ENCODE measurements at places on chromosomes 6 and 20.

DNA sequence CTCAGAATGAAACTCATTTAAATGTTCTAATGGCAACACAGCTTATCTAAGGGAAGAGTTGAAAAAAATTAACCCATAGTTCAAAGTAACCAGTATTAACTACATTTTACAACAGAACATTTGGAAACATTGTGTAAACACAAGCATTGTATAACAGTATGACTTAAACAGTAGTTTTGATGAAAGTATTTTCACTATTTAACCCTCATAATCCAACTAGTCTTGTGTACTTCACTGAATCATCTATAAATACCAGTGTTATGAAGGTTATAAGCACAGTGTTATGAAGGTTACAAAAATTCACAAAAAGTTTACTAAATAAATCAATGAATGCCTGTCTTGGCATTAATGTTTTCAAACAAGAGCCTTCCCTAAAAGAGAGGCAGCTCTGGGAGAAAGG, 66.5 kb downstream of the REV3L start:
- no peak for DNase-seq

GRCh38 chr6:33587529-33587928, 7.5 kb upstream of the BAK1 start:
- no peak for DNase-seq

GRCh38 chr6:29726571-29727194, 3.4 kb downstream of the HLA-F start:
- no peak for DNase-seq

- DNase-seq = no peak
Observed at GRCh38 chr20:44211177-44212039, 837 bp upstream of the OSER1 start.

DNA sequence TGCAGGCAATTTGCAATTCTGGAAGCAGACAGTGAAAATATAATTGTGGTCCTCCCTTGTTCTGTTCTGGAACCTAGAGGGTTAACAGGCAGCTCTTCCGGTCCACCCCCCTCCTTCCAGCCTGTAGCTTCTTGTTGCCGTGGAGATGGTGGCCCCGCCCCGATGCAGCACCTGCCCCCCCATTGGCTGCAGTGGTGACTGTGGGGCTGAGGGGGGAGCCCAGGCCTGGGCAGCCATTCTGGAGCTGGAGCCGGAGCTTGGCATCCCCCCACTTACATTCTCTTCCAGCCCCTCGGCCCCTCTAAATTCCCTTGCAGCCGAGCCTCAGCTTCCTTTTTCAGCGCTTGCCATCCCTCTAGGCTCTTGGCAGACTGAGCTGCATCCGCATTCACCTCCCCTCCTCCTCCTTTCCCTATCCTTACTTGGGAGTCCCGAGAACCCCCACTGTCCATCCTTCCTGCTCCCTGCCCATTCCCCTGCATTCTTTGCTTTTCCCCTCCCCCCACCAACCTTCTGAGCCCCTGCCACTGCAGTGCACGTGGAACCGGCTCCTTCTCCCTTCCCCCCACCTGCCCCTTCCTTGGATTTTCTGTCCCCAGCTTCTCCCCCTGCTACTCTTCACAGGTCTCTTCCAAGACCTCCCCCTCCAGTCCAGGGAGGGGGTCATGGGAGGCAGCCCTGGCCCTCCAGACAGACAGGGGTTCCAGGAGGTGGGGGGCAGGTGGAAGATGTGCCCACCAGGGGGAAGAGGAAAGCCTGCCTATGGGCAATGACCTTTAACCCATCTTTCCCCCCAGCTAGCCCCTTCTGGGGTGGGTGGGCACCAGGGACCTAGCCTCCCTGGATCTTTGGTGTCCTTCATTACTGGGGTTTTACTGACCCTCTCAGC, 11.4 kb downstream of the SYNGAP1 start:
- peak; percentile 54 for DNase-seq

DNA sequence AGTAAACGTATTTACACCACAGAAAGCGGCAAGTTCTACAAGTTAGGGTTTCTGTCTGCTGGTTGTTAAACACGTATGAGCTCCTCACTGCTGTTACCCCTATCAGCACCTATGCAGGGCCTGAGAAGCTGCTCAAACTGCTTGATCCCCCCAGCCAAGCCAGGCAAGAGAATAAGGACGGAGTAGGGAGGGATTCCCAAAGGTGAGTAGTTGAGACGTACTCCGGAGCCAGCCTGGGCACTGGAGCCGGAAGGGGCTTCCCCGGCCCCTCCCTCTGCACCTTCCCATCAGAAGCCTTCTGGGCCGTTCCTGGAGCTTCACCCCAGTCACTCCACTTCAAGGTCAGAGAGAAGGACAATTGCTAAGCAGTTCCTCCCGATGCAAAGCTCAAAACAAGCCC, 58.0 kb downstream of the RIPOR3 start:
- no peak for DNase-seq

DNA sequence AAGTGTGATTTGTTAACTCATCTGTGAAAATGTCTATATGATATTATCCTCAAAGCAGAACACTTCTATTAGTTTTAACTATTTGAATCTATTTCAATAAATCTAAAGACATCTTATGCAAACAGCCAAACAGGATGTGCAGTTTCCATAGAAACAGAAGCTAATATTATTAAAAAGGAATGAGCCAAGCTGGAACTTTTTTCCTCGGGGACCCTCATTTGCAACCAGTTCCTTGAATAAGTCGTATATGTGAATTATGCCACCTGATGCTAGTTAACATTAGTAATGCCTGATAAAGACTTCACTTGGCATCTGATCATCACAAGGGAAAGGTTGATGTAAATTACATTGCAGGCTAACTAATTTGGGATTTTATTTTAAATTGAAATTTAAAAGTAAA, 216.9 kb upstream of the SMLR1 start:
- no peak for DNase-seq

GRCh38 chr6:136737374-136737844, 54.9 kb downstream of the MAP3K5 start:
- no peak for DNase-seq

DNA sequence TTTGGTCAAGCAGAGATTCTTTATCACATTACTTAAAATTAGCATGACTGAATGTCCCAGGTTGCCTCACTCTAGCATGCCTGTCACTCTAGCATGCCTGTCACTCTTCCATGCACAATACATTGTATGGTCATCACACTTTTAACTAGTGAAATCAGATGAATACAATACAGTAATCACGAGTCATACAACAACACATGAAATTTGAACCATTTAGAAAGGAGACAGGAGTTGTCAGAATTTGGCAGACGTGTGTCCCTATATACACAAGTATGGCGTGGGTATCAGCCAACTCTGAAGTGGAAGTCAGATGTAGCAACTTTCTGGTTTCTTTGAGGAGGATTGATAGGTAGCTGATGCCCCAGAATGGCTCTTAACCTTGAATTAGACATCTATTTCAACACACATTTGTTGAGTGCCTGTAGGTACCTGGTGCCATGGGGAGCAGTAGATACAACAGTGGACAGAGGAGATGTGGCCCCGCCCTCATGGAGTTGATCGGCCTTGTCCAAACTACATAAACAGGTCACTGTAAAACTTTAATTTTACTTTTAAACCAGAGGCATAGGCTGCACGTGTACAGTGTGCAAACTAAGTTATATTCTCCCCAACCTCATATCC, 116.1 kb upstream of the TIAM2 start:
- no peak for DNase-seq

DNA sequence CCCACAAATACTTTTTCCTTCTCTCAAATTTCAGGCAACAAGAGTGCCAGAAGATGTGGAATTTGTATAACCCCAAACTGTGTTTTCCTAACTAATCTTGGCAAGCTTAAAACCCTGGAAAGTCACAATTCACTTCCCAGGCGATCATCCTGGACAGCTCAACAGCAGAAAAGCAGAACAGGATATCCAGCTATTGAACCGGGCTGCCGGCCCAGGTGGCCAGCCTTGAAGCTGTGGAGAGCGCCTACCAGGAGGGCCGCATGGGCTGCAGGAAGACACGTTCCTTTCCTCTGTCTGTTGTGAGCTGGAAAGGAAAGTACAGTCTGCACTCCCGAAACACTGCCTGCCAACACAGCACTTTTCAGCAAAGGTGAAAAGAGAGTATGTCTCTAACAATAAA, 719.7 kb upstream of the MARCKS start:
- no peak for DNase-seq

- no peak for DNase-seq
Observed at GRCh38 chr6:44735630-44735963, 348.1 kb downstream of the CDC5L start.

DNA sequence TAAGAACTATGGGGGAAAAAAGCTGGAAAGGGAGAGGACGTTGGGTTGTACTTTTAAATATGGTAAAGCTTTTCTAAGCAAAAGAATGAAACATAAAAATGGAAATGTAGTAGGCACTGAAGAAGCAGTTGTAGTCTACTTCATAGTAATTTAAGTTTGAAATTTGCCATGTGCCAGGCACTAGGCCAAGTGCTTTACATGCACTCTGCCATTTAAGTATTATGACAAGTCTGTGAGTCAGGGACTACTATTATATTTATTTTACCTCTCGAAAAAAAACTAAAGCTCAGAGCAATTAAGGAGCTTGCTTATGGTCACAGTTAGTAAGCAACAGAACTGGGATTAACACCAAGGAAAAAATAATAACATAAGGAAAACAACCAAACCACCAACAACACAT, 257.8 kb downstream of the GMDS start:
- DNase-seq = no peak

GRCh38 chr6:43945768-43946080, 175.7 kb downstream of the VEGFA start:
- DNase-seq = no peak

DNA sequence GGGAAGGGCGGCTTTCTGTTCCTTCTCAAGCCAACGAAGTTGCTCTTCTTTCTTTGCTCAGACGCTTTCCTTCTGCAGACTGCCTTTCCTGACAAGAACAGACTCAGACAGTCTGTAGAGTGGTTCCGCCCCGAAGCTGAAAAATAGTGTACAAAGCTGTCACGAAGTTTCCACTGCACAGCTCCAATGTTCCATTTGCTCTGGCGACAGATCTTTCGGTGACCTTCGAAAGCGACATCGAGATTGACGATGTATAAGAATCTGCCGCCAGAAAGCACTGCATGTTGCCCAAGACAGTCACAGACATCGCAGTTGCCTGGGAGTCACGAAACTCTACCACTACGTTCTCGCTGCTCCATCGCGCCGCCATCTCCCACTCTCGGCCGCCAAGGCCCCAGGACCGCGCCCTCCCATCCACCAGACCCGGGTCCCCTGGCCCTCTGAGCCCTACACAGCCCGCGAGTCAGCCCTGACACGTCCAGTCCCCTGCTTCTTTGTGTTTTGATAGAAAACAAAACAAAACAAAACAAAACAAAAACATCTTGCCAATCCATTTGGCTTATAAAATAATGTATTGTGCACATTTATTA, 42.1 kb upstream of the ZNF184 start:
- DNase-seq = no peak

- DNase-seq = no peak
Observed at GRCh38 chr6:151036869-151037680, 171.6 kb downstream of the MTHFD1L start.

- no peak for DNase-seq
Observed at GRCh38 chr20:1373614-1374013, 19.2 kb downstream of the FKBP1A start.

- DNase-seq = no peak
Observed at GRCh38 chr6:128826606-128827005, 56.3 kb upstream of the LAMA2 start.

DNA sequence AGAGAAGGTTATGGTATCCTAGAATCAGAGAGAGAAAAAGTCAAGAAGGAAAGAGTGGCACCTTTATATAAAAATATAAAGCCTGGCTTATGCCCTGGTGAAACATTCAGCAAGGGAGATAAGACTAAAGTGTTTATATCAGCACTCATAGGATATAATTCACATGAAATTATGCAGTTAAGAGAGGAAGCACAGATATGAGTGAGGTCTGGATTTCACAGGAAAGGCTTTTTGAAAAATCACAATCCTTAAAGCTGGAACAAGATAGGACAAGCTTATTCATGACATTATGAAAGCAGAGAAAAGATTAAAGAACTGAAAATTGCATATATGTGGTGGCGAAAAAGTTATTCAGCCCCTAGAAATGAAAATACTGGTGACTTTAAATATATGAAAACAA, 181.2 kb upstream of the FLRT3 start:
- no peak for DNase-seq

GRCh38 chr6:37244430-37245310, 12.9 kb upstream of the TBC1D22B start:
- peak; percentile 97 for DNase-seq
